ENCODE measurements at places on chromosomes 2 and 18. TPM values are rescaled to one million over a fixed set of nuclear protein-coding genes. Genes with fewer than 3 reads are reported as not detected.

Gene REG1A
- not detected for total RNA-seq

Gene AMER3
- not detected for total RNA-seq

Gene VIL1
- 0.17 TPM for total RNA-seq

Gene ABCB11
- total RNA-seq = 0.01 TPM

Gene PIEZO2
- total RNA-seq = 0.51 TPM

Gene SH2D6
- total RNA-seq = 1.1 TPM

All from A549 treated with CORT108297 at 1 μM for 4 hours (cell line).